ENCODE measurements at places on chromosomes 1 and 21.

DNA sequence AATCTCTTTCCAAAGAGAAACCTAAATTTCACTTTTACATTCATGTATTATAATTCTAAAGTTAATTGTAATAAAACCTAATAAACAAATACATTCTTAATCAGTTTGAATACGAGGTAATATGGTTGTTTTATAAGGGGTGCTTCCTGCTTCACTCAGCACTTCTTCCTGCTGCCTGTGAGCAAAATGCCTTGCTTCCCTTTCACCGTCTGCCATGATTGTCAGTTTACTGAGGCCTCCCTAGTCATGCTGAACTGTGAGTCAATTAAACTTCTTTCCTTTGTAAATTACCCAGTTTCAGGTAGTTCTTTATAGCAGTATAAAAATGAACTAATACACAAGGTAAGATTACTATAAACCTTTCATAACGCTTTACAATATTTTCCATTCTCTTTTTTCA is 491.1 kb upstream of the LRRC7 start:
- no peak for DNase-seq

- no peak for DNase-seq
These were observed 138.4 kb upstream of the LHX8 start for GRCh38 chr1:74995821-74996220.

DNA sequence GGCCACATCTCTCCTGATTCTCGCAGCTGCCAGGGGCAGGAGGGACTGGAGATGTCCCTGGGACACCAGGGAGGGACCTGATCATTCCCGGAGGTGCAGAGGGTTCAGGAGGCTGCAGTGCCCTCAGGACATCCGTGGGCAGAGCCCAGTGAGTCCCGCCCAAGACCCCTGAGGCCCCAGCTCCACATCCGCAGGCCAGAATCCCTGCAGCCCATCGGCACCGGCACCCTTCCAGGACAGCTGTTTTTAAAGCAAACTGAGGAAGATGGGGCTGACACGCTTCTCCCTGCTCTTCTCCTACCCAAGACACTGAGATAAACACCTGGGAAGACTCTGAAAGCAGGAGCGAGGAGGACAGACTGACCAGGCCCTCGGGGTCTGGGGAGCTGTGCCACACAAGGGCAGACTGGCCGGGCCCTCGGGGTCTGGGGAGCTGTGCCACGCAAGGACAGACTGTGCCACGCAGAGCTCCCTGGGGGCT is 25.5 kb downstream of the SLC19A1 start:
- DNase-seq: no peak

DNA sequence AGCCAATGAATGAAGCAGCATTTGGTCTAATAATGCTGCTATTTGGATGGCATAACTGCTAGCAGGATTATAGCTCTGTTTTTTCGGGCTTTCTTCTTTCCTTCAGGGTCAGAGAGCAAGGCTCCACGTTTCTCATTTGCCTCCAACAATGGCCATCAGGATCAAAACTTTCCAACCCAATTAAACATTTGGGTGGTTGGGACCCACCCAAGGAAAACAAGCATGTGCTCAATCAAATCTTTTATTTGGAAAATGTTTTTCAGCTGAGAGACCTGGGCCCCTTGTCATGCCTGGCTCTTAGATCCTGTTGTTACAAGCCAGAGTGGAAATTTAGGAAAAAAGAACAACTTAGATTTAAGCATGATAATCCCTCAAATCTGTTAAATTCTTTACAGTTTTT is 373.1 kb upstream of the USP24 start:
- DNase-seq: no peak

GRCh38 chr1:4796161-4797015 is 142.0 kb downstream of the AJAP1 start:
- no peak for DNase-seq

GRCh38 chr1:92484472-92485380 is 2.0 kb downstream of the GFI1 start:
- DNase-seq: peak; percentile 52

DNA sequence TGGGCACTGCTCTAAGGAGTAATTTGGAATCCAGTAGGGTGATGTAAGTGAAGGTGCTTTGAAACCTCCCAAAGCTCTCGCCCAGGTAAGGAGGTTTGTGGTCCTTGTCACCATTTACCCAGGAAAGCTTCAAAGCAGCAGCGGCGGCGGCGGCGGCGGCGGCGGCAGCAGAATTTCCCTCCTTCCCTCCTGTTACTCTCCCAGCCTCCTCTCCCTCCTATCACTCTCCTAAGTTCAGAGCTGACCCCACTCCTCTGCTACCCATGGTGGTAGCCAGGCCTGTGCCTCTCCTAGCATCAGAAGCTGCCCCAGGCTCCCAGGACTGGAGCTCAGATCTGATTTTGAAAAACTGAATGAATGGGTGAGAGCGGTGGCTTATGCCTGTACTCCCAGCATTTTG is 60.7 kb downstream of the ACBD3 start:
- DNase-seq: no peak

DNA sequence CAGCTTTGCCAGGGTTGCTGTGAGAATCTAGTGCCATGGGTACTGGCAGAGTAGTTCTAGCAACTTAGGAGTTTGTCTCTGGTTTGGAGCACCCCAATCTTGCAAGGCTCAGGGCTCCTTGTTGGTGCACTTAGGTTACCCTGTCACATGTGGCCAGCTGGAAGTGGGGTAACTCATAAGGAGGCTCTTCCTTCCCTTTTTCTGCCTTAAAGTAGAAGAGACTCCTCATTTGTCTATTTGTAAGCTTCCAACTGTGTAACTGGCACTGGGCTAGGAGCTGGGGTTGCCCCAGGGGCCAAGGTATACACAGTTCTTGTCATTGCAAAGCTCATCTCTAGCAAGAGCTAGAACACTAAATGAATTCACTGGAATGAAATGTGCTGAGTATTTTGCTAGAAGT is 10.6 kb downstream of the MROH7 start:
- no peak for DNase-seq

GRCh38 chr1:2209400-2210083 is 15.0 kb upstream of the FAAP20 start:
- no peak for DNase-seq

DNA sequence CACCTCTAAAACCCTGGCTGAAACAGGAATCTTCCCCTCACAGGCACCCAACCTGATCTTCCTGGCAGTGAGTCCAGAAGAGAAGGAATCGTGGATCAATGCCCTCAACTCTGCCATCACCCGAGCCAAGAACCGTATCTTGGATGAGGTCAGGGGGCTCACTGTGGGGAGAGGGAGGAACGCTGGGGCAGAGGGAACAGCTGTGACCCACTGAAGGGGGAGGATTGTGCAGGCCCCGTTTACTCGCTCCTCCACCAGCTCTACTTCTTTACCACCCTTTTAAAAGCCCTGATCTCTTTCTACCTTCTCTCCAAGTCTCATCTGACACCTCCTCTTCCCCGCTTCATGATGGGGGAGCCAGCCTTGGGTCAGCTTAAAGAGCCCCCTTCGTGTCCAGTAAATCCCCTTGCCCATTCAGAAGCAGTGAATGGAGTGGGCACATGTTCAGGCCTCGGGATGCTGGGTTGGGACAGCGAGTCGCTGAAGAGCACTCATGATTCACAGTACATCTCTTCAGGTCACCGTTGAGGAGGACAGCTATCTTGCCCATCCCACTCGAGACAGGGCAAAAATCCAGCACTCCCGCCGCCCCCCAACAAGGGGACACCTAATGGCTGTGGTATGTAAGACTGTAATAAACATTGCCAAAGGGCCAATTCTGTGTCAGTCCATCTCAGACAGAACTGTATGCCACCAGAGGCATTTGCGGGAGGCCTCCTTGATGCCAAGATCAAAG is 7.3 kb downstream of the PLEKHO1 start:
- DNase-seq: no peak

- no peak for DNase-seq
These were observed 119.2 kb upstream of the RAB3GAP2 start for GRCh38 chr1:220391491-220391890.

GRCh38 chr1:236214761-236215160 is 67.0 kb downstream of the ERO1B start:
- DNase-seq: no peak

DNA sequence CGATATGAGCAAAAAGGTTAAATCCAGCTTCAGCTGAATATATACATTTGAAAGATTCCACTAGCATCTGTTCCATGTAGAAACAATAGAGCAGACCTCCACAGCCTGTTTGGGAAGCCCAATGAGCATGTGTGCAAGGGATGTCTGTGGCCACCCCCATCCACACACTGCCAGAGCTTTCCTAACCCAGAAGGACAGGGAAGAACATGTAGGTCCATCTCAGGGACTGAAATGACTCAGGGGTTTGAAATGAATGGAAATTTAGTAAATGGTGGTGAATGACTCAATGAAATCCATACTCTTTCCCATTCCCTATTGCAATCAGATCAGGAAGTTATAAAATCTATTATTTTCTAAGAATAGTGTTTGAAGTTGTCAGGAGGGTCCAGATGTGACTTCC is 397.2 kb downstream of the DUSP10 start:
- no peak for DNase-seq

DNA sequence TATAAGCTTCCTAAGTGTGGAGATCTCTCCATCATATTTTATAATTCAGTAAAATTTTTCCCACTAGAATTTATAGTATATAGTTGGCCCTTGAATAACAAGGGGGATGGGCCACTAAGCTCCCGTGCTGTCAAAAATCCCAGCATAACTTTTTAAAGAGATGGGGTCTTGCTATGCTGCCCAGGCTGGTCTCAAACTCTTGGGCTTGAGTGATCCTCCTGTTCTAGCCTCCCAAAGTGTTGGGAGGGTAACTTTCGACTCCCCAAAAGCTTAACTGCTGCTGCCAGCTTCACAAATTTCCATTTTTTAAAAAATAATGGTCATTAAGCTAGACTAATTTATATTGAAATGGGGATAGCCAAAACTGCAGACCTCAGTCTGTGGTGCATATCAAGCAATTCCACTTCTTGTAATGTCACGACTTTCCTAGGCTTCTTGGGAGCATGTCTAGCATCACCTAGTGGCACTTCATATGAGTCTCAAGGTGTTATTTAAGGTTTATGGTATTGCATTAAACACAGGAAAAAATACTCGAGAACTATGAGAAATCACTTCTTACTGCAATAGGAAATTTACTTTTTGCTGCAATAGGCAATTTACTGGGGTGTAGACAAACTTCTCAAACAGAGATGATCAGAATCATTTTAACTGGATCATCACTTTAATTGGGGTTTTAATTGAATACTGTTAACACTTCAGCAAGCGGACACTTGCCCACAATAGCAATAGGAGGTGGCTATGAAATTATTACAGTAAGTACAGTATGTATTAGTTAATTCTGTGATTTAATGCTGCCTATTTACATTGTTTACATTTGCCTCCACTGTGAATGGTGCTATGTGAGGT is 19.3 kb upstream of the ACTA1 start:
- DNase-seq: no peak

DNA sequence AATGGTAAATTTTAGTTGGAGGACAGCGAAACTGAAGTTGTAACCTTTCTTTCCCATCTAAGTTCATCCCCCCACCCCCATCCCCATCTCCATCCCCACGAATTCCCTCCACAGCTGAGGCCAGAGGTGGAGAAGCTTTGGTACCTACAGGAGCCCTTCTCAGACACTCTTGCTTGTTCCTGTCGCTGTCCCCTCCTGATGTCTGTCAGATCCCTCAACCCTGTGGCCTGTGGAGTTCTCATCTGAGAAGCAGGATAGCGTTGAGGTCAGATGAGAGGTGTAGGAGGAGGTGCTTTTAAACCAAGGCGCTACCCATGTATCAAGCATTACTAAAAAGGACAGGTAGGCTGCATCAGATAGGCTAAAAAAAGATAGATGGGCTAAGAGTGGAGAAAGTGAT is 769 bp downstream of the NTPCR start:
- no peak for DNase-seq

GRCh38 chr1:9100471-9101043 is 28.3 kb downstream of the GPR157 start:
- no peak for DNase-seq

DNA sequence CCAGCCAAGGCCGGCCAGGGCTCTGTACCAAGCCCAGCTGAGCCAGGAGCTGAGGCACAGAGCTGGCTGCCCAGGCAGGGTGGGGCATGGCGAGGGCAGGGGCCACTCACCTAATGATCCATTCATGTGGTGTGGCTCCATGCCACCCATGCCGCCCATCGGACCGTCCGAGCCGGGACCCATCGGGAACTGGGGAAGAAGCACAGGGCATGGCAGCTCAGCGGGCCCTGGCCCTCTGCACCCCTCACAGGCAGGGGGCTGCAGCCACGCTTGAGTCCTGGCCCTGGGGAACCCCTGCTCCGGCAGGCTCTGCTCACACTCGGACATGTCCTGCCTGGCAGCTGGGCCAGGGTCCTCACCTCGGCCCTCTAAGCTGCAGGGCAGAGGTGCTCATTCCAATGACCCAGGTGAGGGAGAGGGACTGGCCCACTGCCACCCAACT is 28.7 kb downstream of the MRPL37 start:
- no peak for DNase-seq

DNA sequence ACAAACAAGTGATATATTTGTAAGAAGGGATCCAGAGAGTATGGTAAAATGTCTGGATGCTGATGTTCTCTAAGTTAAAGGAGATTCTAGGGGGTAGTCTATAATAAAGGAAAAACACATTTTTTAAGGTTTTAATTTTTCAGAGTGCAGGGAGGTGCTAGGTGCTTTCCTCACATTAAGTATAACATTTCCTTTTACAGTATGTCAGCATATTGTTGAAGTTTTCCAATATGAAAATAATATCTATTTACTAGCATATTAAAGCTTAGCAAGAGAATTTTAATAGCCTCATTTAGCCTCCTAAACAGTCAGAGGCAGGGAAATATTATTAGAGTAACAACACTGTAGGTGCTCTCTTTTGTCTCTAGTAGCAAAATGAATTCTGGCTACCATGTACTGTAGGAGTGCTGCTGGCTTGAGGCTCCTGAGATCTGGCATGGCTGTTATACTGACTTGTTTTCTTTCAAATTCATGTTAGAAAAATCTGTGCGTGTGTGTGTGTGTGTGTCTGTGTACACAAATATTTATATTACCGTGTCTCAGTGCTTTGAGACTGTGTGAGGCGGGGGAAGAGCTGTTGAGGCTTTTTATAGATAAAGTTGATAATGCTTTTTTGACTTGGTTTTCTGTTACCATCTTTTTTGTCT is 71.0 kb downstream of the POU2F1 start:
- no peak for DNase-seq

DNA sequence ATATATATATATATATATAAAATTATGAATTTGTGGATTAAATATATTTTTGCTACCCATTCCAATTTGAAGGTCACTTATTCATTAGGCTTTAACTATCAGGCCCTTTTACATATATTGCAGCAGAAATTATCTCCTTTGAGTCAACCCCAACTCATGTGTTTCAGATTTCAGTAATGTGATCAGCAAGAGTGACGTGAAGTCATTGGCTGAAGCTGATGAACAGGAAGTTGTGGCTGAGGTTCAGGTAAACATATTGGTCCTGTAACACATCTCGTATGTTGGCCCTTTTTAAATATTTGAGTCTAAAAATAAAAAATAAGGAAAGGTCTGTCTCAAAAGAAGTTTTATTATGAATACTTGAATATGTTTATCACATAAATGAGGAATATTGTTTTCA is 8.5 kb downstream of the VPS45 start:
- DNase-seq: no peak
